ENCODE measurements at places on chromosomes 4 and X.

- no peak for DNase-seq
Observed at GRCh38 chr4:5503336-5503936, 204.9 kb downstream of the EVC2 start.

DNA sequence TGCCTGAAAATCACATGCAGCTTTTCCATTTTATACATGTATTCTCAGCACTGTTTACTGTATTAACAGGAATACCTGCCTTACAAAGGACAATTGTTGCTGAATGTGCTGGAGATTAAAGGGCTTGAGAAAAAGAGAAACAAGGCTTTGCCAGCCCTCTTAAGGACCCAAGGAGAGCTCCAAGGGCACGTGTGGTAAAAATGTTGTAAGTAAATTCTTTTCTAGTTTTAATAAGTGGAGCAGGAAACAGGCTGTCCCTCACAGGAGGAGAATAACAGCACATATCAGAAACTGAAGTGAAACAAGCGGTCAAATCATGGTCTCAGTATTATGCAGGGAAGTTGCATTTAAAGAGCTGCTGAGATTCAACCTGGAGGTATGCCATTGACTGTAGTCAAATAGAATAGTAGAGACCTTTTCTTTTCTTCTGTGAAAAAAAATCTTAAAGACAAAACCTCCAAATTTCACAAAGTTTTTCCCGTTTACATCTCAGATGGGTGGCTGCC, 18.5 kb downstream of the IGFBP7 start:
- DNase-seq = no peak

GRCh38 chrX:70470850-70471289, 26.2 kb downstream of the DLG3 start:
- DNase-seq = no peak

DNA sequence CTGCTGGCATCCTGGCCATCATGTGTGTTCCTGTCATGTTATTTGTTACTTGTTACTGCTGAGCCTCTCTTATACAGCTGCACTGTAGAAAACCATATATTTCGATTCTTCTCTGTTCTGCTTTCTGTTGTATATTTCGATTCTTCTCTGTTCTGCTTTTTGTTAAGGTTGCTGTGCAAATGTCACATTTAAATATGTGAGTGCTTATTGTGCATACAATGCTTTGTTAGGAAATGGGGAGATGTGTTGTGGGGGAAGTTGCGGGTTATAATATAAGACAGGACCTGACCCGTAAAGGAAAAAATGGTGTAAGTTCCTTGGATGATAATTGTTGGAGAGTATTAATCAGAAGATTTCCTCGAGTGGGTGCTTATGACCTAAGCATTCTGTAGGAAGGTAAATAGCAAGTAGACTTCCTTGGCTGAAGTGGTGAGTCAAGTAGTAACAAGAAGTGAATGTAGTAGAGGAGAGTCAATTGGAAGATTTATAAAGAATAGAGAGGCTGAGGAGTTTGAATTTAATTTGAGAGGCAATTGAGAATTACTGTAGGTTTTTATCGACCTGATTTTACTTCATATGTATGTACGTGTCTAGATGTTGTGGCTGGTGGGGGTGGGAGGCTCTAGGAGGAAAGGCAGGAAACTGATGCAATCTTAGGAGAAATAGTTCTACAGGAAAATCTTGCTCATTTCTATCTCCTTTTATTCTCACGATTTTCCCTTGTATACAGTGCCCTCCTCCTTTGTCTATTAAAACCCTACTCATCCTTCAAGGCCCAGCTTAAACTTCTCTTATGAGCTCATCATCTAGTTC, 8.5 kb downstream of the OGT start:
- no peak for DNase-seq

GRCh38 chrX:13515211-13515930, 54.0 kb upstream of the EGFL6 start:
- no peak for DNase-seq

DNA sequence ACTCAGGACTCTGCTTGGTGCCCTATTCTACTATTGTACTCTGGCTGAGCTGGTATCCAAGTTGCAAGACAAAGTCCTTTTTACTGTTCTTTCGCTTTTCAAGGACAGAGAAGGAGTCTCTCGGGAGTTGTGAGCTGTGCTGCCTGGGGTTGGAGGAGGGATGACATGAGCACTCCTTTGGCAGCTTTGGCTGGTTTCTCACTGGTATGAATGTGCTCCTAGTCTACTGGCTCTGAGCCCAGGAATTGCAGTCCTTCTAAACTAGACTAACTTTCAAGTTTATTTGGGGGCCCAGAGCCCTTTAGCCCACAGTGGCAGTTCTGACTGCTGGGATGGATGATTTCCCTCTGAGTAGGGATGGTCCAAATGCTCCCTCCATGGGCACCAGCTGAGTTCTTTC, 997.1 kb downstream of the RAB28 start:
- no peak for DNase-seq
